ENCODE measurements at places on chromosomes 7 and 10.

DNA sequence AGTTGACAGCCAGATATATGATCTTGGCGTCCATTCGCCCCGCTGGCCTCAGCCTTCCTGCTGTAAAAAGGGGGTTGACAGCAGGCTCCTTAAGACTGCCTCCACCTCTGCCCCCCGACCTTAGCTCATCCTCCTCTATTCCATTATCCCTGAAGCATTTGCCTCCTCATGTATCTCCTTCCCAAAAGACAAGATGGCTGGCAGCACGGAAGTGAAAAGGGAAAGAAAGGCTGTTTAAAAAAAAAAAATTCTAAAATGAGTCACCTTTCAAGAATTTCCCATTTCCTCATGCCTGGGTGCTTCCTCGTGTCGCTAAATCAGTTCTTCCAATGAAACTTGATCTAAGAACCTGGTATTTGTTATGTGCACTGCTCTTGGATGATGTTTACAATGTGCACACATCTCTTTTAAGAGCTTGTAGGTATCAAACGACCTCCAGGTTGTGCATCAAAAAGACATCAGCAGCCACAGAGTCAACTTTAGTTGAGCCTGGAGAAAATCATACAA lies 1.7 kb downstream of the SCRN1 start:
- no peak for DNase-seq

DNA sequence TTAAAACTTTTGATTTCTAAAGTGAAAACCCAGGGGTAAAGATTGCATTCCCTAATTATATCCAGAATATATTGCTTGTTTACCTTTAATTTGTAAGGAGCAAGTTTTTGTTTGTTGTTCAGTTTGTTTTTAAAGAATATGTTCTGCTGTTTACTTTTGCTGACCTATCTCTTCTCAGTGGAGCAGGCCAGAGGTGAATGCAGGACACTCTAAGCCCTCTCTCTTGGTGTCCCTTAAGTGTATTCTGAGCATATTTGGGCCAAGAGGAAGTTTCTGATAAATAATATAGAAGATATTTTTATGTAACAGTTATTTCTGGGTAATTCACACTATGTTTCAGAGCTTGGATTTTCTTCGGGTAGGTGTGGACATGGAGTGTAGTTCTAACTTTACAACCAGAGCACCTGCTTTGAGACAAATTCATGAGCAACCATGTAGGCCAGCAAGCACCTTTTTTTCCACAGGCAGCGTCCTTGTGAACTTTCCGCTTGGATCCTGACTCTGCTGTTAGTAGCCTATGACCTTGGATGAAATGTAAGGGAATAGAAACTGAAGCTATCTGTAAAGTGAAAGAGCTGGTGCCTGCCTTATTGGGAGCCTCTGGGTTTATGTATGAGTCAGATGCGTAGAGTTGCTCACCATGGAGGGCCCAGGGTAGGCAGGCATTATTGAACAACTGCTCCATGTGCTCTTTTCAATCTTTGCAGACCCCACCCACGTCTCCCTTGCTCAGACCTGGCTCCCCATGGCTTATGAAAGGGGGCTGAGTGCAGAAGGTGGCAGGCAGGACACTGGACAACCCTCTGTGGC lies 16.1 kb downstream of the OGDH start:
- no peak for DNase-seq

GRCh38 chr10:58334817-58335305 lies at the start of gene UBE2D1:
TSS of gene UBE2D1 (plus strand) at chr10:58335006. CDS start at chr10:58335202, 196 bp downstream.
- peak; percentile 32 for DNase-seq

DNA sequence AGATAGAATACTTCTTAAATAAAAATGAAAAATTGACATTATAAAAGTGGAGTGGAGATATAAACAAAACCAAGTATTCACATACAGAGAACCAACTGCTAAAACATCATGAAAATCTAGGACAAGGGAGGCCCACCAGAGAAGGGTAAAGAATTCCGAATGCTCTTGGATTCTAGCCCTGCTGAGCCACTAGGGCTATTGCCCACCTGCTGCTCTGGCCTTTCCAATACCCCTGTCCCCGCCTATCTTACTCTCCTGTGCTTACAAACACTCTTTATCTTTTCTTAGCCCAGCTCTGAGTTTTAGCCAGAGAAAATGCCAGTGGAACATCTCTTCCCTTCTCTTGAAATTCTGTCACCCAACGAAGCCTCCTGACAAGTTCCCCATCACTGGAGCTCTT lies 100.3 kb downstream of the MACC1 start:
- DNase-seq = no peak

GRCh38 chr7:80440883-80441282 lies 71.0 kb downstream of the GNAT3 start:
- no peak for DNase-seq

DNA sequence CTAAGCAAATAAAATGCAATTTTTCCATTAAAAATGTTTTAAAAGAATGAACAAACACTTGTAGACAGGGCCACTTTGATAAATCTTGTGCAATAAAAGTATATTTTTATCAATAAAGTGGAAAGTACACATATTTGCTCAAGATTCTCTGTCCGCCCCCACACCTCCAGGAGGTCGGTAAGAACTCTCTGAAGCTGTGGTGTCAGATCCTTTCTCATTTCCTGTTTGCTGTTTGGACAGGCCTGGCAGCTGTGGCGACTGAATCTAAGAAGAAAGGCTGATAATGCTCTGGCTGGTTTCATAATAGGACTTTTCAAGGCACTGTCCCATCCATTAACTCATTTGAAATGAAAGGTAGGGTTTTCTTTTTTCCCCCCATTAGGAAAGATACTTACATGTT lies 15.3 kb upstream of the ASB4 start:
- DNase-seq = no peak

- no peak for DNase-seq
Measured at GRCh38 chr10:18658271-18659124, 733 bp upstream of the ARL5B start.

GRCh38 chr7:79398138-79398749 lies 55.2 kb downstream of the MAGI2 start:
- DNase-seq = no peak

DNA sequence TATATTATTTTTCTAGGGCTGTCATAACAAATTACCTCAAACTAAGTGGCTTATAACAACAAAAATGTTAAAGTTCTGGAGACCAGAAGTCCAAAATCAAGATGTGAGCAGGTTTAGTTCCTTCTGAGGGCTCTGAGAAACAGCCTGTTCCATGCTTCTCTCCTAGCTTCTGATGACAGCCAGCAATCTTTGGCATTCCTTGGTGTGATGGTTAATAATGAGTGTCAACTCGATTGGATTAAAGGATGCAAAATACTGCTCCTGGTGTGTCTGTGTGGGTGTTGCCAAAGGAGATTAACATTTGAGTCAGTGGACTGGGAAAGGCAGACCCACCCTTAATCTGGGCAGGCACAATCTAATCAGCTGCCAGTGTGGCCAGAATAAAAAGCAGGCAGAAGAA lies 26.3 kb upstream of the TNKS2 start:
- DNase-seq = no peak

GRCh38 chr7:15715435-15715834 lies 29.0 kb upstream of the MEOX2 start:
- no peak for DNase-seq

- DNase-seq = no peak
Measured at GRCh38 chr7:158747408-158747807, 42.8 kb upstream of the NCAPG2 start.

DNA sequence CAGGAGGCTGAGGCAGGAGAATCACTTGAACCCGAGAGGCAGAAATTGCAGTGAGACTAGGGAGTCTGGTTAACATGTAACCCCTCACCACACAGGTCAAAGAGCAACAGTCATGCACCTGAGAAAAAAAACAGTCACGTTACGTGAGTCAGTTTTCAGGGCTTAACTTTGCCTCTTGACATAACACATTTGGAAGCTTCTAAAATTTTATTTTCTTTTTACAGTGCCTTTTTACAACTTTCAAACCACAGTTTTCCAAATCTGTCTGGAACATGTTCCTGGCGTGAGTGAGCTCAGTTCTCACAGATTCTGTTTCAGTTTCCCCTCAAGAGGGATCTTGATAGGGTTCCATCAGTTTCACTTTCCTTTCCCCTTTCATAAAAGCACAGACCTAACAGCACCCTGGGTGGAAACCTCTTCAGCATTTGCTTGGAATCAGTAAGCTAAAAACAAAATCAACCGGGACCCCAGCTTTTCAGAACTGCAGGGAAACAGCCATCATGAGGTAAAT lies 4.4 kb downstream of the IFIT3 start:
- no peak for DNase-seq

- DNase-seq = no peak
Measured at GRCh38 chr7:107971100-107971499, 31.9 kb downstream of the LAMB1 start.

GRCh38 chr7:66258409-66258808 lies 53.3 kb downstream of the TPST1 start:
- peak; percentile 39 for DNase-seq

GRCh38 chr10:124996854-124997215 lies 54.9 kb downstream of the ZRANB1 start:
- DNase-seq = no peak

GRCh38 chr7:29494350-29494749 lies 69.3 kb upstream of the PRR15 start:
- no peak for DNase-seq

- DNase-seq = no peak
Measured at GRCh38 chr10:11280187-11280932, 262.7 kb downstream of the CELF2 start.

- DNase-seq = peak; percentile 8
Measured at GRCh38 chr7:115216652-115217051, 294.8 kb downstream of the MDFIC start.

GRCh38 chr10:87974769-87975168 lies 111.3 kb downstream of the PTEN start:
- DNase-seq = no peak

GRCh38 chr10:101174319-101174718 lies 43.2 kb downstream of the TLX1 start:
- no peak for DNase-seq

GRCh38 chr10:60952846-60953220 lies 8.8 kb upstream of the RHOBTB1 start:
- DNase-seq = no peak

- no peak for DNase-seq
Measured at GRCh38 chr10:5323446-5323845, 41.3 kb upstream of the UCN3 start.

GRCh38 chr10:88553116-88553752 lies 29.9 kb downstream of the RNLS start:
- DNase-seq = peak; percentile 42

DNA sequence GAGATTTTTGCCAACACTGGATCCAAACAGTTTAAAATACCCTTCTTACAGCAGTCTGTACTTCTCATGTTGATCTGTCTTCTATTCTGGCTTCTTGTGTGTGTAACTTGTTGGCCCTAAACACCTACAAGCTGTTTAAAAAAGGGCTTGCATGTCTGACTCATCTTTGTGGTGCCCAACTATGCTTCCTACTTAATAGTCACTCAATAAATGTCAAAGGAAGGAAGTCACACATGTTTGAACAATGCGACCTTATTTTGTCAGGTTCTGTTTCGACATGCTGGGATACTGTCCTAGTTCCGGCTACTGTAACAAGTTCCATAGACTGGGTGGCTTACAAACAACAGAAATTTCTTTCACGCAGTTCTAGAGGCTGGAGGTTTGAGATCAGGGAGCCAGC lies 9.4 kb upstream of the GRK5 start:
- DNase-seq = no peak

DNA sequence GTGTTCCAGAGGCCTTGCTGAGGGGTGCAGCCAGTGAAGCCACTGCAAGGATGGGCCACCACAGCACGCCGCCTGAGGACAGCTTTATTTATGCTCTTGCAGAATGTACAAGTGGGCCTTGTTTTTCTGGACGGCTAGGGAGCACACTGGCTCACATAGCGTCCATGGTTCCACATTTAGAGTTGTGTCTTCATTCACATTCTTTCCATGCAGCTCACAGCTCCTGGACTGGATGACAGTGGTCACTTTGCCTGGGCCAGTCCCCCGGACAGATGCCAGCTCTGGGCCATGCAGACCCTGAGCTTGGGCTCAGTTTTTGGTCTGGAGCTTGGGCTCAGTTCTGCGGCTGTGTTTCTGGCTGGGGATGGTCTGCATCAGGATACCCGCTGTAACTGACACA lies 2.6 kb upstream of the C10orf71 start:
- no peak for DNase-seq

DNA sequence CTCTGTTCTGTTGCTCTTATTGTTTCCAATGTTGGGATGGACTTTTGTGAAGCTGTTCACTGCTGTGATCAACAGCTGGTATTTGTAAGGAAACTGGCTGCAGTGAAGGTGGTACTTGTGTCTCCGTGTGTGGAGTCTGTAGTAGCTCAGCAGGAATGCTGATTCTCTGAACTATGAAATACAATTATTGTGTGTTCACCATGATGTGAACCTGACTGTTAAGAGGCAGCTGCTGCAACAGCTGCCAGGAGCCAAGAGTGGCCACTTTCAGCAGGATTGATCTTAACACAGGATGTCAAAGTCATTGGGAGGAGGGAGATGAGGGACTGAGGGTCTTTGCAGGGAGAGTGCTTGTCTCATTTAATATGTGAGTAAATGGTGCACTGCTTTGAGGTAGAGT lies 13.9 kb downstream of the VSTM2A start:
- DNase-seq = no peak

- no peak for DNase-seq
Measured at GRCh38 chr7:116229366-116229765, 19.0 kb downstream of the TES start.

DNA sequence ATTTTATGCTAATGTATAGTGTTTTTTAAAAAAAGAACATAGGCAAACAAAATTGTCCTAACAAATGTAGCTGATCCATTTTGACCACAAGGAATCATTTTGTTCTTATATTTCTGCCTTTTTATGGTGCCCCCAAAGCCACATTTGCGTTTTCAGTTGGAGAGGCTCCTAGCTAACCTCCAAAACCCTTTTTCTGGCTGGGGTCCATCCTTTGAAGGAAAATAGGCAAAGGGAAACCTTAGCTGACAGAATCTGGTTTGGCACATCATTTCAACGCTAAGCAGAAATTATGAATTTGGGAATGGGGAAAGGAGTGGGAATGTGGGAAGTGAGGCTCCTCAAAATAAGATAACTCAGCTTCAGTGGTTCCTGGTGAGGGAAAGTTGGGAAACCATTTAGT lies 25.6 kb upstream of the SLC25A13 start:
- DNase-seq = no peak

GRCh38 chr7:97096661-97097060 lies 20.8 kb upstream of the SDHAF3 start:
- no peak for DNase-seq

GRCh38 chr7:67019562-67020390 lies 23.1 kb downstream of the TYW1 start:
- no peak for DNase-seq

GRCh38 chr10:59838085-59838789 lies 68.1 kb downstream of the CCDC6 start:
- DNase-seq = no peak

DNA sequence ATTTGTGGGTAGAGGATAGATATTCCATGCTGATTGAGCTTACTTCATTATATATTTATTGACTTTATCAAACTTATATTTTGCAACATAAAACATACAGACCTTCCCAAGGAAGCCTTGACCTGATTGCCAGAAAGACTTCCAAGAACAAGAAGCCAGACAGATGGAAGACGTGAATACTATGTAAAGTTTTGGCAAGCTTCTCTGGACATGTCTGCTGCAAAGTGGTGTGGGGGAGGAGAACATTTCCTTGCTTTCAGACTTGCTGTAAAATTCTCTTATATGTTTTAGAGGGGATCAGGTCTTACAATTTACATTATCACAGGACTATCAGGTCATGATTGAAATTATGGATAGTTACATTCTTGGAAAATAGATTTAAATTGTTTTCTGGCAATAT lies 23.4 kb downstream of the GPR158 start:
- DNase-seq = no peak

GRCh38 chr7:150378115-150378852 lies 846 bp upstream of the ZNF775 start:
- DNase-seq = peak; percentile 95

GRCh38 chr7:26850193-26850651 lies 14.2 kb downstream of the SKAP2 start:
- no peak for DNase-seq

Measured in NT2/D1 (cell line).